ENCODE measurements at places on chromosomes 5 and 9. TPM values are rescaled to one million over a fixed set of nuclear protein-coding genes. Genes with fewer than 3 reads are reported as not detected.

DNA sequence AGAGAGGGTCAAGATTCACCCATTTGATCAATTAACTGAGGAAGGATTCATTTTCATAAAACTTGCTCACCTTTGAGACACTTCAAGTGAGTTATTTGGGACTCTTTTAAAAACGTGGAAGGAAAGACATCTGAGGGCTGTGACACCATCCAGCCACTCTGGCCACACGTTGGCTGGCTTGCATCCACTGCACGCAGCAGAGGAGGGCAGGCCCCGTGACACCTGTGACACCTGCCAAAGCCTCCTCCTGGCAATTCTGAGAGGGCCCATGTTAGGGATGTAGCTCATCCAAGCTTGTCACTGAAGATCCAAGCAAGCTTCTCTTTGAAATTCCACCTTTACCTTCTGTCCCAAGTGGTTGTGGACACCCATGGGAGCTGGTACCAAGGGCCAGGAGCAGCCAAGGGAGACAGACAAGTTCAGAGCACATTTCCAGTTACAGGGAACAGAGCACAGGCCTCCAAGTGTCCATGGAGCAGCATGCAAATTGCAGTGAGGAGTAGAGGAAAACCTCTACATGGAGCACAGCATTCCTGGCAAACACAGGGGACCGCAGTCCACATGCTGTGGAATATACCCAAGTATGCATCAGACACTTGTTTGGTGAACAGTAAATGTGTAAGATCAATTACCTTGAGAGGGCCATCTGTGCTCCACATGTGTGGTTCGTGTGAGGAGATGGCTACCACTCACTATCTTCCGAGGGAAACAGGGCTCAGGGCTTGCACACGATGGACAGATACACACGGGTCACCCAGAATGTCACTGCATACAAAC is 4.8 kb downstream of the PRSS3 start:
- H3K27me3 ChIP-seq: no peaks in the 10 kb centered on the region
- H3K4me1 ChIP-seq: no peaks in the 10 kb centered on the region
- H3K4me3 ChIP-seq: no peak overlapping the region
- no peak for DNase-seq
- no peaks in the 10 kb centered on the region for H3K36me3 ChIP-seq
- H3K27ac ChIP-seq: no peak overlapping the region

GRCh38 chr5:74326571-74327338 is 313.8 kb downstream of the ENC1 start:
- no peak overlapping the region for H3K27ac ChIP-seq
- no peaks in the 10 kb centered on the region for H3K27me3 ChIP-seq
- H3K4me1 ChIP-seq: no peaks in the 10 kb centered on the region
- no peak overlapping the region for H3K4me3 ChIP-seq
- no peaks in the 10 kb centered on the region for H3K36me3 ChIP-seq

DNA sequence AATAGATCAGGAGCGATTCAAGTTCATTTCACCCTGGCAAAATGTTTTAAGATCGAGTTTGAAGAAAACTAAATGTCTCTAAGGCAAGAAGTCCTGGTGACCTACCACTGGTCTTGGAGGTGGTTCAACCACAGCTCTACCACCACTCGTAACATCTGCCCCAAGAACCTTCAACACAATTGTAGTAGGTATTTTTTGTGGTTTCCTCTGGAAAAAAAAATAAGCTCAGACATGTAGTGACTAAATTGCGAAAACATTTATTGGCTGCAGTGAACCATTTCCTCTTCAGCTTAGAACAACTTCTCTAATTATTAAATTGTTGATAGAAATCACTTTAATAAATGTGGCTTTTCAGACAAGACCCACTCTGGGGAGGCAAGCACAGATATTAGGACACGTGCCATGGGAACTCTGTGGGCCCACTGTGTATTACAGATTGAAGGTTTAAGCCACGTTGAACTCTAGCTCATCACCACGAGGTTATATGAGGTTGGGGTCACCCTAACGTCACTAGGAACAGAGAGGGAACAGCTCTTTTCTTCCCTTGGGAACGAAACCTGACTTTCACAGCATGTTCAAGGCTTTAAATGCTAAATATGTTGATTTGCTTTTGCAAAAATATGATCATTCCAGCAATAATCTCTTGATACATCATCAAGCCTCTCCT is 142.9 kb downstream of the HSD17B3 start:
- no peaks in the 10 kb centered on the region for H3K36me3 ChIP-seq
- peaks cover 9% of the 10 kb centered on the region for H3K27me3 ChIP-seq
- no peak for DNase-seq
- H3K4me1 ChIP-seq: no peaks in the 10 kb centered on the region
- H3K27ac ChIP-seq: no peak overlapping the region

DNA sequence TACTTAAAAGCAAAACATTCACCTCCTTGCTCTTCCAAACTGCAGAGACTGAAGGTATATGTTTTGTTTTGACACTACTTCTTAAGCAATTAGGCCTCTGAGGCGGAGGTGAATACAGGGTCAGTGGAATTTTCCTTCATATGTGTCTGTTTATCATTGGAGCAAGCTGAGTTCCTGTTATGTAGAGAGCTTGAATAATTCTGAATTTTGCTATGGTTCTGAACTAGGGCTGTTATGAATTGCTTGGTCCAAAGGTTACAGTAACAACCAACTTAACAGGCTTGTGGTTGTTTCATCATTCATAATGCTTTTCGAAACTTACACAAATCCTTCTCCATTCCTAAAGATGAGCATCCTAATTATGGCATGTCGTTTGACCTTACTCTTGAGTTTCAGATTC is 444.6 kb upstream of the MEF2C start:
- no peaks in the 10 kb centered on the region for H3K36me3 ChIP-seq
- H3K4me1 ChIP-seq: no peaks in the 10 kb centered on the region
- H3K4me3 ChIP-seq: no peak overlapping the region
- H3K27ac ChIP-seq: no peak overlapping the region
- DNase-seq: no peak

- H3K27ac ChIP-seq: peak overlapping the region; percentile 89
- H3K4me1 ChIP-seq: no peaks in the 10 kb centered on the region
- no peaks in the 10 kb centered on the region for H3K36me3 ChIP-seq
- DNase-seq: peak; percentile 92
- H3K4me3 ChIP-seq: peak overlapping the region; percentile 86
- peaks cover 68% of the 10 kb centered on the region for H3K27me3 ChIP-seq
Observed at GRCh38 chr5:88140396-88140855, 128.2 kb downstream of the TMEM161B start.

DNA sequence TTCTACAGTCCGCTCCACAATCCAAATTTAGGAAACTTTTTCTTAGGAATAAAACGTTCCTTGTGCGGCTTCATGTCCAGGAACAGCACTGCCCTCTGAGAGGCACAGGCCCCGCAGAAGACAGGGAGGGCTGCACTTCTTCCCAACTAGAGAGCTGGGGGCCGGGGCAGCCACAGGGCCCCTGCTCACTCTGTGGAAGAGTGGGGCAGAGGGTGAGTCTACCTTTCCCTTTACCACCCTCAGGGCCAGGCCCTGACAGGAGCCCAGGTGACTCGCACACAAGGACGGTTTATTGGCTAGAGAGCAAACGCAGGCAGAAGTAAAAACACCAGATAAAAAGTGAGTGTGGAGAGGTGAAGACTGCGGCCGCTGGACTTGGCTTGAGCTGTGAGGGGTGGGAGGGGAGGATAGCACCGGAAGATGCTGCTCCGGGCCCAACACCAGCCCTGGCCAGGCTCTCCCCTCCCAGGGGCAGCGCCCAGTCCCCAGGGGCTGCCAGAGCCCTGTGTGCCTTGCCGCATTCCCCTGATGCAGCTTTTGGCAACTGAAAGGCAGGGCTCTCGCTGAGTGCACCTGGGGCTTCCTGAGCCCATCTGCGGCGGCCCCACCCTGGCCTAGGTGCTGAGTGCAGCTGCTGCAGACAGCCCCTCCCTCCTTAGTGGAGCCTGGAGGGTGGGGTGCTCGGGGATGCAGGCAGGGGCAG is 20.2 kb downstream of the SH3GLB2 start:
- no peak overlapping the region for H3K4me3 ChIP-seq
- H3K27me3 ChIP-seq: no peaks in the 10 kb centered on the region
- no peaks in the 10 kb centered on the region for H3K4me1 ChIP-seq

The SFXN1 gene
- total RNA-seq: 155 TPM

- no peak overlapping the region for H3K27ac ChIP-seq
- H3K4me3 ChIP-seq: no peak overlapping the region
- H3K36me3 ChIP-seq: no peaks in the 10 kb centered on the region
- DNase-seq: no peak
Observed at GRCh38 chr5:158670201-158670600, 429.5 kb downstream of the EBF1 start.

- H3K36me3 ChIP-seq: peaks cover 88% of the 10 kb centered on the region
- no peak overlapping the region for H3K4me3 ChIP-seq
- no peak overlapping the region for H3K27ac ChIP-seq
Observed at GRCh38 chr9:111381006-111381405, 51.0 kb upstream of the OR2K2 start.

DNA sequence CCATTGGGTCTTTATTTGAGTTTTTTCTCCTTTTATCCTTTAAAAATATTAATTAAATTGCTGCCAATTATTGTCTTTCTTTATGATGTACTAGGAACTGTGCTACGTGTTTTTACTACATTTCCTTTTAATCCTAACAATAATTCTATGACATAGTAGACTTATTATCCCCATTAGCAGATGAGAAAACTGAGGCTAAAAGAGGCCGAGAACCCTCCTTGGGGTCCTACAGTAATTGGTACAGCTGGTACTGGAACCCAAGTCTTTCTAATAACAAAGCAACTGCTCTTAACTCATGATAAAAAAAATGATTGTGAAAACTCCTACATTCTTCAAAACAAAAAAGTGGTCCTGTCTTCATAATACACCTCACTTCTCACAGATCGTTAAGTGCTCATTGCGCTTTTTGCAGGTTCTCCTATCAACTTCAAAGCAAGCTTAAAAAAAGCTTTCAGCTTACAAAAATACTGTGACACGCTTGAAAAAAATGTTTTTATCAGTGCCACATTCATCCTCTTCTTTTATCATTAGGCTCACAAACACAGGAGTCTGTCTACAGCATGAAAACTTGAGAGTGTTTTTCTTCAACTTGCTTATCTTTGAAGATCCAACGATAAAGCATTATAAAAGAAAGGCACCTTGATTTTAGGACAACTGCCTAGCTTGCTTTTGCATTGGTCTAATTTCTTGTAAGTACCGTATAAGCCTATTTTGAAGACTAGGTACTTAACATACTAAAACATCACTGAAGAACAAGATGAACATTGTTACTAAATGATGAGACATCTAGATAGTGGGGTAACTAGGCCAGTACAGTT is 32.4 kb downstream of the FYB1 start:
- H3K4me1 ChIP-seq: no peaks in the 10 kb centered on the region
- no peak for DNase-seq
- no peak overlapping the region for H3K4me3 ChIP-seq
- no peak overlapping the region for H3K27ac ChIP-seq
- no peaks in the 10 kb centered on the region for H3K27me3 ChIP-seq

DNA sequence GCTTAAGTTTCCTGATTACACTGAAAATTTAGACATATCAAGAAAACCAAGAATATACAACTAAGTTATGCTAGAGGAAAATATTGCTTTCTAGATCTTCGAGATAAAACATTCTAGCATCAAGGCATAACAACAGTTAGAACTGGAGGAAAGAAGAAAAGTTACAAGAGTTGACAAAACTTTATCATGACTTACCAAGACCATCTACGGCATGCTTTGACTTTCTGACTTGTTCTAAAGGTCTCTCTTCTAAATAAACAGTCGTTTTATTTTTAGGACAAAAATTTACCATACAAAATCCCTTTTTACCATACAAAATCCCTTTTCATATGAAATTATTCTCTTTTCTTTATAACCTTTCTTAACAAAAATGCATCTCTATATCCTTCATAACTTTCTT is 1110.1 kb upstream of the CDH10 start:
- H3K27me3 ChIP-seq: no peaks in the 10 kb centered on the region
- H3K4me3 ChIP-seq: no peak overlapping the region
- no peak for DNase-seq
- H3K36me3 ChIP-seq: no peaks in the 10 kb centered on the region
- no peak overlapping the region for H3K27ac ChIP-seq

DNA sequence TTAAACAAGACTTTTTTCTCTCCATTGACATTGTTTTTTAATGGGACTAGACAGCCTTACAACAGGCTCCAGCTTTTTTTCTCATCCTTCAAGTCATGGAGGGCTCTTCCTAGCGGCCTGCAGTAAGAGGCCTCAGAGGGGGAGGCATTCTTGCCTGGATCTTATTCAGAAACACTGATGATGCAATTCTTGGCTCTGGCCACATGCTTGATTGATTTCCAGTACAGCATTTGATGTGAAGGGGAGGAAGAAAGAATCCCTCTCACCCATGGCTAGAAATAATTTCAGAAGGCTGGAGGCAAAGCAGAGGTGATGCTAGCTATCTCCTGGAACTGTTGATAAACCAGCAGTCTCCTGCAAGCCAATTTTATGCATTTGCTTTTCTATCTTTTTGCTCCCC is 324.8 kb downstream of the PRELID2 start:
- no peaks in the 10 kb centered on the region for H3K36me3 ChIP-seq
- H3K4me3 ChIP-seq: no peak overlapping the region
- H3K27ac ChIP-seq: no peak overlapping the region
- H3K27me3 ChIP-seq: no peaks in the 10 kb centered on the region
- H3K4me1 ChIP-seq: peaks cover 3% of the 10 kb centered on the region

The POLR3G gene
- total RNA-seq: 7.9 TPM

The SLC31A1 gene
- total RNA-seq: 32.4 TPM

GRCh38 chr9:104997536-104997935 is 69.6 kb upstream of the ABCA1 start:
- no peak for DNase-seq
- H3K4me1 ChIP-seq: peaks cover 14% of the 10 kb centered on the region
- no peak overlapping the region for H3K4me3 ChIP-seq
- H3K36me3 ChIP-seq: no peaks in the 10 kb centered on the region
- H3K27ac ChIP-seq: no peak overlapping the region
- H3K27me3 ChIP-seq: no peaks in the 10 kb centered on the region

DNA sequence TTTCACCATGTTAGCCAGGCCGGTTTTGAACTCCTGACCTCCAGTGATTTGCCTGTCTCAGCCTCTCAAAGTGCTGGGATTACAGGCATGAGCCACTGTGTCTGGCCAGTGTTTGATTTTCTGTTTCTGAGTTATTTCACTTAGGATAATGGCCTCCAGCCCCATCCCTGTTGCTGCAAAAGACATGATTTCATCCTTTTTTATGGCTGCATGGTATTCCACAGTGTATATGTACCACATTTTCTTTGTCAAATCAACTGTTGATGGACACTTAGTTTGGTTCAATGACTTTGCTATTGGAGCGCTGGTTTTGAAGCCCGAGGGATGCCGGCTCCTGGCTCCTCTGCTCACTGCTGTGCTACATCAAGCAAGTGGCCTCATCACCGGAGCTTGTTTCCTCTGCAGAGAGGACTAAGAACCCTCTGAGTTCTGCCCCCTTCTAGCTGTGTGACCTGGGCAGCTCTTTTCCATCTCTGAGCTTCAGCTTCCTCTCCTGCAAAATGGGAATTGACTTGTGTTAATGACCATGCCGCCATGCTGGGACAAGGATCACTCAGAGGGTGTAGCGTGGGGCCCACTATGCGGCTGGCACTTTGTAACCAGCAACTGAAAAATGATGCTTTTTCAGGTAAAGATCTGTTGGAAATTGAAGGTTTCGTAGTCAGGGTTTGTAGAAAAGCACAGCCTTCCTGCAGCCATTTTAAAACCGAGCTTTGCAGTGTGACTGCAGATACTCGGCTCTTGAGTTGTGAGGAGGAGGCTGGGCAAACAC is 4.6 kb upstream of the NEURL1B start:
- no peak overlapping the region for H3K27ac ChIP-seq
- H3K4me3 ChIP-seq: no peak overlapping the region
- no peaks in the 10 kb centered on the region for H3K36me3 ChIP-seq
- no peak for DNase-seq
- peaks cover 10% of the 10 kb centered on the region for H3K27me3 ChIP-seq

The FXN gene
- 32.7 TPM for total RNA-seq

GRCh38 chr5:73030531-73030930 is 74.7 kb downstream of the FCHO2 start:
- no peaks in the 10 kb centered on the region for H3K27me3 ChIP-seq
- H3K27ac ChIP-seq: peak overlapping the region; percentile 45
- H3K4me1 ChIP-seq: peaks cover 2% of the 10 kb centered on the region
- H3K4me3 ChIP-seq: no peak overlapping the region
